T-cell (primary cell): ENCODE measurements at places on chromosomes 3 and 15.

GRCh38 chr3:59424268-59425010, 374.6 kb upstream of the CFAP20DC start:
- peak; percentile 9 for DNase-seq
- no peaks in the 10 kb centered on the region for H3K27me3 ChIP-seq
- H3K27ac ChIP-seq = peak overlapping the region; percentile 48
- peaks cover 44% of the 10 kb centered on the region for H3K4me1 ChIP-seq
- no peak overlapping the region for H3K4me3 ChIP-seq

- H3K27ac ChIP-seq = no peak overlapping the region
- no peak for DNase-seq
- no peaks in the 10 kb centered on the region for H3K27me3 ChIP-seq
- H3K4me1 ChIP-seq = no peaks in the 10 kb centered on the region
Observed at GRCh38 chr3:134699141-134699711, 48.4 kb upstream of the KY start.

GRCh38 chr15:99536422-99537040, 29.3 kb upstream of the MEF2A start:
- no peaks in the 10 kb centered on the region for H3K4me1 ChIP-seq
- H3K27ac ChIP-seq = no peak overlapping the region
- no peak overlapping the region for H3K4me3 ChIP-seq
- no peaks in the 10 kb centered on the region for H3K36me3 ChIP-seq
- no peak for DNase-seq

- H3K27me3 ChIP-seq = no peaks in the 10 kb centered on the region
- H3K36me3 ChIP-seq = no peaks in the 10 kb centered on the region
- no peak for DNase-seq
- no peak overlapping the region for H3K4me3 ChIP-seq
- no peaks in the 10 kb centered on the region for H3K4me1 ChIP-seq
- no peak overlapping the region for H3K27ac ChIP-seq
Observed at GRCh38 chr3:76582632-76583378, 457.1 kb upstream of the ROBO2 start.

DNA sequence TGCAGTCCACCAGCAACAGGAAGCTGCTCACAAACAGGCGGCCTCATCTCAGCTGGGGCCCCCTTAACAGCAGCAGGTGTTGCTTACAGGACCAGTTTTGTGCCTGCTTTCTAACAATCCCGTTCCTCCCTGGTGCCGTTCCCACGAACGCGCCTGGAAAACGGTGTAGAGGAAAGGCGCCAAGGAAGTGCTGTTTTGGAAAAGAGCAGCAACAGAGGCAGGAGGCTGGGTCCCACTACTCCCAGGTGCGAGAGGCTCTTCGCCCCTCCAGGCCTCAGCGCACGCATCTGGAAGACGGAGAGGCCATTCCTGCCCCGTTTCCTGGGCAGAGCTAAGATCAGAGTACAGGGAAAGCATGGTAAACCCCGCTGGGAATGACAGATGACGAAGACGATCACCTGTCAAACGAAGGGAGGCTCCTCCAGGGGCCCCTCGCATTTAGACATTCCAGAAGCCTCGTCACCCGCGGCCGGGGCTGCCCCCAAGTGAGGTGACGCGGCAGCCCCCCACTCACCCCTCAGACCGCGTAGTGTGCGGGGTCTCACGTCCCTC, 603 bp downstream of the SCAPER start:
- peak overlapping the region; percentile 77 for H3K27ac ChIP-seq
- peak overlapping the region; percentile 94 for H3K4me3 ChIP-seq
- no peaks in the 10 kb centered on the region for H3K36me3 ChIP-seq
- H3K4me1 ChIP-seq = peaks cover 15% of the 10 kb centered on the region
- peak; percentile 26 for DNase-seq
- H3K27me3 ChIP-seq = no peaks in the 10 kb centered on the region

DNA sequence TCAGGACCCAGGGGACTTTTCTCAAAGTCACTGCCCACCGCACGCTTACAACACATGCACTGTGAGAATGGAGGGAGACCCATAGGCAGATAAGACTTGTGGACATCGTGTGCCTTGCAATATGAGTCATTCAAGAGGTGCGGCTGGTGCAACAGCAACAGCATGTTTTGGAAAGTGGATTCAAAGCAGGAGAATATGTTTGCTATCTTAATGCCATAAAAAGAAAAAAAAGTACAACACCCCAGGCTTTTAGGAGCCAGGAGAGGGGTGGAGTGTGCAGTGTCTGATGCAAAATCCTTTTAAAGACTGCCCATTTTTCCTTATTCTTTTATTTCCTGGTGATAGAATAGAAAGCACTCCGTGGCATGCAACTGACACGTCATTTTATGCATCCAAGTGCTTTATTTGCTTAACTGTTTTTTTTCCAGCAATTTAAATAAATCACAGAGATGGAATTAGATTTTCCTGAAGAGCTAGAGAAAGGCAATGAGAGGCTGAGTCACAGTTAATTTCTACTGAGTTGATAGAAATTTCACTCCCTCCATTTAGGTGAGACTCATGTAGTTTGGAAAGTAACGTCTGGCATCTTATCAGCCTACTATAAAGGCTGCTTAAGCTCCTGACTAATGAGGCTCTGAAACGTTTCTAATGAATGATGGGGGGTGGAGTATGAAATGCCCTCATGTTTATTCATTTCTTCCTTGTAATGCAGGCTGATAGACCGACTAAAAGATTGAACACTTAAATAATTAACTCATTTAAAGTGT, 96.4 kb downstream of the NSUN3 start:
- no peaks in the 10 kb centered on the region for H3K36me3 ChIP-seq
- no peak for DNase-seq
- H3K4me3 ChIP-seq = no peak overlapping the region
- H3K27me3 ChIP-seq = no peaks in the 10 kb centered on the region
- H3K27ac ChIP-seq = no peak overlapping the region

DNA sequence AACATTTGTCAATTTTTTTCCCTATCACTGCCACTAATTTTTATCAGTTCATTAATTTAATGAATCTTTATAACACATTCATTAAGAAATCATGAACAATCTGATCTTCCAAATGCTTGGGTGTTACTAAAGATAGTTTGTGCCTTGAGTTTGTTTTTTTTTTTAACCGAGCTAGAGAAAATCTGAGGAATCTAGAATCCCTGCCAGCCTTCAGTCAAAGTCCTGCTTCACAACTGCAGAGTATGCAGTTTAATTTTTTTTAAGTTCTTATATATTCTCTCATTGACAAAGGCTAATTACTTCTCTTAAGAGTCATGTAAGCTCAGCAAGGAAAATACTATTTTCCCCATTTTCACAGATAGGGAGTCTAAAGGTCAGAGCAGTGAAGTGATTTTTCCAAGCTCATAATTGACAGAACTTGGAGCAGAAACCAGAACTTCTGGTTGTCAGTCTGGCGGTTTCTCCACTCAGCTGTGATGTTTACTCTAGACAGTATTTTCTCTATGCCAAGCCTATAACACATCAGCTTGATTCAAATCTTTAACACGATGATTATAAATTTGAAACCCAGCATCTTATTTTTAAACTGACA, 55.7 kb downstream of the TNIK start:
- no peak for DNase-seq
- H3K4me3 ChIP-seq = no peak overlapping the region
- H3K36me3 ChIP-seq = no peaks in the 10 kb centered on the region
- H3K4me1 ChIP-seq = no peaks in the 10 kb centered on the region
- H3K27me3 ChIP-seq = no peaks in the 10 kb centered on the region

- no peak overlapping the region for H3K27ac ChIP-seq
- no peaks in the 10 kb centered on the region for H3K27me3 ChIP-seq
- no peak overlapping the region for H3K4me3 ChIP-seq
- DNase-seq = no peak
- H3K36me3 ChIP-seq = no peaks in the 10 kb centered on the region
Observed at GRCh38 chr3:150868282-150868681, 37.0 kb downstream of the MINDY4B start.

GRCh38 chr3:134751831-134752230, 43.2 kb upstream of the EPHB1 start:
- no peaks in the 10 kb centered on the region for H3K4me1 ChIP-seq
- DNase-seq = no peak
- H3K36me3 ChIP-seq = no peaks in the 10 kb centered on the region
- peaks cover 24% of the 10 kb centered on the region for H3K27me3 ChIP-seq
- no peak overlapping the region for H3K27ac ChIP-seq

- H3K27ac ChIP-seq = no peak overlapping the region
- no peaks in the 10 kb centered on the region for H3K27me3 ChIP-seq
- H3K4me1 ChIP-seq = peaks cover 8% of the 10 kb centered on the region
- no peak overlapping the region for H3K4me3 ChIP-seq
- no peaks in the 10 kb centered on the region for H3K36me3 ChIP-seq
Observed at GRCh38 chr3:138455801-138456716, 21.6 kb downstream of the ESYT3 start.

DNA sequence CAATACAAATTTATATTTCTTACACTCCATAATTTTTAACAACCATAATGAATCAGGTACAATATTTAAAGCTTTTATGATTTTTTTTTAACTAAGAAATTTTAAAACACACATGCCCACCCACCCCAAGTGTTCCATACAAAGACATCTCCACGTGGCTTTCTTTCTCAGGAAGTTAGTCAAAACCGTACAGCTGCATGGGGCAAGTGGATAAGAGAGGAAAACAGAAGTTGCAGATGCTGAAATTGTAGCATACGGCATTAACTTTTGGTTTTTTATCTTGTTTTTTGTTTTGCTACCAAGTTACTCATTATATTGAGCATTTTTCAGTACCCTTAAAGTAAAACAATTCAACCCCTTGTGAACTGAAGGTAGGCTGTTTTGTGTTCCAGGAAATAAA, 14.8 kb downstream of the GNB4 start:
- H3K4me3 ChIP-seq = no peak overlapping the region

- no peak overlapping the region for H3K27ac ChIP-seq
- H3K4me1 ChIP-seq = peaks cover 11% of the 10 kb centered on the region
- no peak for DNase-seq
Observed at GRCh38 chr15:60076045-60076444, 71.9 kb downstream of the FOXB1 start.

- no peak overlapping the region for H3K4me3 ChIP-seq
- DNase-seq = no peak
- H3K4me1 ChIP-seq = peaks cover 4% of the 10 kb centered on the region
- no peak overlapping the region for H3K27ac ChIP-seq
Observed at GRCh38 chr15:51189669-51190385, 95.1 kb upstream of the TNFAIP8L3 start.

DNA sequence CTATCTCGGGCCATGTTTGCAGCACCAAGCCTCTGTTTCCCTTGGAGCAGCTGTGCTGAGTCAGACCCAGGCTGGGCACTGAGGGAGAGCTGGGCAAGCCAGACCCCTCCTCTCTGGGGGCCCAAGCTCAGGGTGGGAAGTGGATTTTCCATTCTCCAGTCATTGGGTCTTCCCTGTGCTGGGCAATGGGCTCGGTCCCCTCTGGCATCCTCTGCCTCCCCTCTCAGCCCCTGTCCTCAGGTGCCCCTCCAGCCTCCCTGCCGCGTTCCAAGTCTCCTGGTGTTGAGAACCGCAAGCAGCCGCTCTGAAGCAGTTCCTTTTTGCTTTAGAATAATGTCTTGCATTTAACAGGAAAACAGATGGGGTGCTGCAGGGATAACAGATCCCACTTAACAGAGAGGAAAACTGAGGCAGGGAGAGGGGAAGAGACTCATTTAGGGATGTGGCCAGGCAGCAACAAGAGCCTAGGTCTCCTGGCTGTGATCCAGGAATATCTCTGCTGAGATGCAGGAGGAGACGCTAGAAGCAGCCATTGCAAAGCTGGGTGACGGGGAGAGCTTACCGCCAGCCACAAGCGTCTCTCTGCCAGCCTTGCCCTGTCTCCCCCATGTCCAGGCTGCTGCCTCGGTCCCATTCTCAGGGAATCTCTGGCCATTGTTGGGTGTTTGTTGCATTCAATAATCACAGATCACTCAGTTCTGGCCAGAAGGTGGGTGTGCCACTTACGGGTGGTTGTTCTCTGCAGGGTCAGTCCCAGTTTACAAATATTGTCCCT, 1.2 kb downstream of the RHO start:
- H3K4me3 ChIP-seq = no peak overlapping the region
- no peak overlapping the region for H3K27ac ChIP-seq
- H3K36me3 ChIP-seq = no peaks in the 10 kb centered on the region
- no peaks in the 10 kb centered on the region for H3K4me1 ChIP-seq
- H3K27me3 ChIP-seq = no peaks in the 10 kb centered on the region

DNA sequence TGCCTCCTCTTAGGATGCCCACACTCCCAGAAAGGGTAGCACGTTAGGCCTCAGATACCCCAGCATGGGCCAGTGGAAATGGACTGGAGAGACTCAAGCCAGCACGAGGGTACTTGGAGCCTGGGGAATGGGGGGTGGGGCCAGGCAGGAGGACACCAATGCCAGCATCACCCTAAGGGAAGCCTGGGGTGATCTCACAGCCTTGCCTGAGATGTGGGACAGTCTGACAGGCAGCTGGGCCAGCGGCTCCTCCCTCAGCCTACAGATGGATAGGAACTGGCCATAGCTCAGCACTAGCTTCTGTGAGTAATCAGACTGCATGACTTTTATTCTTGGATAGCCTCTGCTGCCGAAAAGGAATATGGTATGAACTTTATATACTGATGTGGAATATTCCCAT, 59.6 kb upstream of the MRPS22 start:
- H3K27me3 ChIP-seq = no peaks in the 10 kb centered on the region
- no peak for DNase-seq
- H3K4me3 ChIP-seq = no peak overlapping the region
- no peak overlapping the region for H3K27ac ChIP-seq

DNA sequence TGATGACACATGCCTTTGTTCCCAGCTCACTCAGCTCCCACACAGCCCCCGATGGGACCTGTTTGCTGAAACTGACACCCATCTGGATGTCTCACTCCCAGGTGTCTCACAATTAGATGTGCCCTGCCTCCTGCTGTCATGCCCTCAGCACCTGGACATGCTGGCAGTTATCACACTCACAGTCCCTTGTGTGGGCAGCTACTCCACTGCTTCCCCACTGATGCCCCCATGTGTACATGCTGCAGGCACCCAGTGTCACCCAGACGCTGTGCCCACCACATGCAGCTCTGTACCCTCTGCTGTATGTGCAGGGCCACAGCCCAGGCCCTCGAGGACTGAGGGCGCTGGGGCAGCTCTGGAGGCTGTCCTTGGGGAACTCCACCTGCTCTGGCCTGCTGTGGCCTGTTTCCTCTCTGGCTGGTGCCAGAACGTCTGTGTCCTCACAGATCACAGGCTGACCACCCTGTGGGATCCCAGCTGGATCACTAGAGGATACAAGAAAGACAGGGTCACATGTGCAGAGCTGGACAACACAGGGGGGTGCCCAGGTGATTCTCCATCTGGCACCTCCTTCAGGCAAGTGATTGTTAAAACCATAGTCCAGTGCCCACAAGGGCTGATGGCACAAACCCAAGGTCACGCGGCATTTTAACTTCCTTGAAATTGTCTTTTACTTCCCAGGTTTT, 14.0 kb downstream of the C3orf22 start:
- peaks cover 17% of the 10 kb centered on the region for H3K27me3 ChIP-seq
- H3K36me3 ChIP-seq = no peaks in the 10 kb centered on the region
- H3K4me1 ChIP-seq = no peaks in the 10 kb centered on the region
- H3K27ac ChIP-seq = no peak overlapping the region
- DNase-seq = no peak
